HT-29 (cell line): ENCODE measurements at places on chromosomes 5 and 9.

- no peak for DNase-seq
Observed at GRCh38 chr5:38467353-38468040, 88.9 kb downstream of the LIFR start.

GRCh38 chr5:178595150-178595549, 5.0 kb upstream of the COL23A1 start:
- DNase-seq: no peak

DNA sequence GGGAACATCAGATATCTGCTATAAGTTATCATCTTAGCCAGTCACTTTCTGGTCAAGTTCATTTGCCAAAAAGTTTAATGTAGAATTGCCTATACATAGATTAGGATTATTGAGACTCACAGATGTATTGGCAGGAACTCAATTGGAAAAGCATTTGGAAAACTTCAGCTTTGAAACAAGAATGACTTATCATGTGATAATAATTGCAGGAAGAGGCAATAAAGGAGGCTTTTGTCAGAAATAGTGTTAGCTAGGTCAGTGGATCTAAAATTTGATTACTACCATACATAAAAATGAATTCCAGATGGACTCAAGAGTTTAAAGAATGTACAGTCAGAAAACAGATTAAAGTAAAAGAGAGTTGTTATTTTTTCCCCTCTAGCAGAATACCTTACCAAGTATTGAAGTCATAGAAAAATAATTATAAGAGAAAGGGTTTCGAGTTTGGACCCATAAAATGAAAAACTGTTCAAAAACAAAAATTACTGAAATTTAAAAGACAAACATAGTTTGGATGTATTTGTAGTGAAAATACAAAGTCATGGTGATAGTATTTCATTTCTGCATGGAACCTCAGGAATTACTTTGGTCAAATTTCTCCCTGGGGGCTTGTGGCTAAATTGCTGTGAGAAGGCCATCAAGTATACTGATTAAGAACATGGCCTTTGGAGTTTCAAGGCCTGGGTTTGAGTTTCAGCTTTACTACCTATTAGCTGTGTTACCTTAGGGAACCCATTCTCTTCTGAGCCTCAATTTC, 159.9 kb downstream of the TMEM38B start:
- no peak for DNase-seq

GRCh38 chr9:98887918-98888510, 55.7 kb upstream of the COL15A1 start:
- DNase-seq: peak; percentile 13

DNA sequence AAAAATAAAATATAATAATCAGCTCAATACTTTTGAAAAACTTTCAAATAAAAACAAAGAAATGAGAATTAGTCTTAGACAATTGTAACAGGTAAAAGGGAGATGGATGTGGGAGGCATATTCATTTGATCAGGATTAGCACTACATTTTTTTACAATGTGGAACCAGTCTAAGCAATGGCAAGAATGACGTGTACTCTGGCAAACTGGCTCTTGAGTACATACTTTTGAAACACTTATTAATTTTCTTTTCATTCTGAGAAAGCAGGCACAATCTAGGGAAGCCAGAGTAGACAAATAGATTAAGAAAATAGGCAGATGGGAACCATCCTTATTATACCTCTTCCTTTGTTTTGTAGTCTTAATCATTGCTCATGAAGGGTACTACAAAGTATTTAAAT, 79.7 kb downstream of the MEF2C start:
- DNase-seq: no peak

DNA sequence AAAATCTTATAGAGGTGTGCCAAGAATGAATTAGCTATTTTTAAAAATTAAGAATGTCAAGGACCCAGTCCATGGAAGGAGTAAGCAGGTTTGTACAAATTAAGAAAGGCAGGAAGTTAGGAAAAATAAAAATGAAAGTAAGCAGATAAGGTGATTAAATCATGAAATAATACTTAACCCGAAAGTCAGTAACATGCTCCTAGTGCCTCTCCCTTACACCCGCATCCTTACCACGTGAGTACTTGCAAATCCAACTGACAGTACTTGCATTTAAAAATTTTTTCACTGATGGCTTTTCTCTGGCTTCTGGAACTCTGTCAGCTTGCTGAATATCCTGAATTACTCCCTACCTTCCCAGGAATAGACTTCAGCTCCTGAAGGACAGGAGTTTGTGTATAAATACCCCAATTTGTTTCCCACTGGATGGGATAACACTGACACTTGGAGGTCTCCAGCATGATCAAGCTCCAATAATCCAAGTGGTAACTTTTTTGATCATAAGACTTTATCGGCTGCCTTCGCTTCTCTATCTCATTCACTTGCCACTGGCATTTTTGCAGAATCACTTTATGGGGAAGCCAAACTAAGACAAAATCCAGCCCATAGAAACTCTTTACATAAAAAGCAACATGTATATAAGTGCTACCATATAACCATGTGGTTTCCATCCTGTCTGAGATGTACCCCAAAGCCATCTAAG, 41.6 kb upstream of the RICTOR start:
- no peak for DNase-seq

GRCh38 chr5:153476767-153477166, 13.7 kb upstream of the GRIA1 start:
- DNase-seq: no peak

- no peak for DNase-seq
Observed at GRCh38 chr9:95103871-95104580, 213.5 kb downstream of the FANCC start.

DNA sequence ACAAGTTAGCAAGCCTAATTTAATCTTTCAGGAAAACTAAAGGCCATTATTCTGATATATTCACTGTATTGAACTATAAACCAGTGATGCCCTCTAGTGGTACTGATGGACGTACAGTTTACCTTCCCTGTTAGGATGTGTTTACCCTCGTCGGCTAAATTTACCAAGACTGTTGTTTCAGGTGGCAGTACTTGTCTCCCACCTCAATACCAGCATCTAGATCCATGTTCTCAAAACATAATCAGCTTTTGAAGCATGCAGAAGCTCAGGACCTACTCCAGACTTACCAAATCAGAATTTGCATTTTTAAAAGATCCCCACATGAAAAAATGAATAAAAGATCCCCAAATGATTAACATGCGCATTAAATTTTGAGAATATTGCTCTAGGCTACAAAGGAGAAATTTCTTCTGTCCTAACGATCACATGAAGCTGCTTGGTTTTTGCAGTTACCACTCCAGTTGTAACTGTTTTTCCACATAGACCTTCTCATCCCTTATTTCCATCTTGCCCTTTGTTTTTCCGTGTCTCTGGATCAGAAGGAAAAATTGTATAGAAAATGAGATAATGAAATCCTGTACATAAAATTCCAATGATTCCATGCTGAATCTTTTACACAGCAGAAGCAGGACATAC, 3.2 kb upstream of the BAAT start:
- peak; percentile 74 for DNase-seq

- no peak for DNase-seq
Observed at GRCh38 chr5:2776337-2777302, 25.1 kb upstream of the IRX2 start.

- no peak for DNase-seq
Observed at GRCh38 chr5:146646441-146646840, 130.5 kb upstream of the GPR151 start.

GRCh38 chr9:122212473-122213004, 16.2 kb downstream of the LHX6 start:
- no peak for DNase-seq

DNA sequence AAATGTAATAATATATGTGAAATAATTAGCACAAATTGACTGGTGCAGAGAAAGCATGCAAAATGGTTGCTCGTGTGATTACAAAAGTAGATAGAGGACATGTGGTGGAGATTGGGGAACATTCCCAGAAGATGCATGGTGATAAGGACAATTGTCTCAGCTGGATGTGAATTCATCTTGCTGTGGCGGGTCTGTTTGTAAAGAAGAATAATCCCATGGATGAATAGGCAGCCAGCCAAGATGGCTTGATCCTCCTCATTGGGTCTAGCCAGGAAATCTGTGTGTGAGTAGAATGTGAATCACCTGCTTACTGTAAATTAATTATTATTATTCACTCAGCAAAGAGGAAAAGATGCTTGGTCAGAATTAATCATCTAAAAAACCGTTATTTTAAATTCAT, 12.6 kb upstream of the DPYSL3 start:
- no peak for DNase-seq

DNA sequence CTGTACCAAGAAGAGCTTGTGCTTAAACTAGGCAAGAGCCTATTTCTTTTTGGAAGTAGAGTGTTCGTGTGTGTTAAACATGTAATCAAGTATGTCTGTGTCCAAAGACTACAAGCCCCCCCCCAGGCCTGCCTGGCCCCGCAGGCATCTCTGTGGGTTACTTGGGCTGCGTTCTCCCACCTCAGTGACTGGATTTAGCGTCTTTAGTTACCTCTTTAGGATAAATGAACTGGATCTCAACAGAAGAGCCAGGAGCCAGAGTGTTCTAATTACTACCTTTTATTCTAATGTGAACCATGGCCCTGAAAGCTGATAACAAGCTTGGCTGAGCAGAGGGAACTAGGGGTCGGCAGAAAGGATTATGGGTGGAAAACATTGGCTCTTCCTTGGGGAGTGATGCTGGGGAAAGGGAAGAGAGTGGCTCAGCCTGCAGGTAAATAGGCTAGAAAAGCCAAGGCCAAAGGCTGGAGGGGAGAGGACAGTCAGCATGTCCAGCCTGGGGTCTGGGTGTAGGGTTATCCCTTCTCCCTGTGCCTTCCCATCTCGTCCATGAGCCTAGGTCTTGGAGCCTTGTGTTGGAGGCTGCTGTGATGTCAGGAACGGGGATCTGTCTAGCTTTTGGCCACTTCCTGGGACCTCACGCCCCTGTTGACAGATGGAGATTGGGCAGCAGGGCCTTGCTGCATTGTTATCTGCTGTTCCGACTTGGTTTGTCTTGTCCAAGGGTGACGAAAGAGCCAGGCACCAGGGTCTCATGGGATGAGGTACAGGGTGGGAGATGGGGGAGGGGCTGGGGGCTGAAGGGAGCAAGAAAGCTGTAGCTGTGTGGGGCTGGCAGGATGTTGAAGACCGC, 11.1 kb downstream of the CD74 start:
- DNase-seq: no peak

DNA sequence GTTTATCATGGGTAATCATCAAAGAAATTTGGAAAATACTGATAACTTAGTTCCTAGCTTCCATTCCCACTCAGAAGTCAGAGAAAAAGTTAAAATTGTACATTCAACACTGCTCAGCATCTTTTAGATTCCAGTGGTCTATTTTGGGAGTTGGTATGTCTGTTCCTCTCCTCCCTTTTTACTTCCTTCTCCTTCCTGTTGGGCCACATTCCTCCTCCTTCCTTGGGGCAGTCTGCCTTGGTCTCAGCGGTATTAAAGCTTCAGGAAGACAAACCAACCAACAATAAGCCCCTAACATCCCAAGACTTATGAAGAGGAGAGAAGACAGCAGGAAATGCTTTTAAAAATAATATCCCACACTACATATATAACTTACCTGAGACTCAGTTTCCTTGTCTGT, 49.9 kb upstream of the SSBP2 start:
- DNase-seq: no peak

GRCh38 chr5:138230981-138231589, 18.0 kb upstream of the CDC23 start:
- DNase-seq: peak; percentile 23

- DNase-seq: peak; percentile 87
Observed at GRCh38 chr5:142866563-142867275, 96.5 kb downstream of the ARHGAP26 start.

- no peak for DNase-seq
Observed at GRCh38 chr5:174083056-174083827, 37.7 kb downstream of the NSG2 start.

- DNase-seq: no peak
Observed at GRCh38 chr9:116701940-116702642, 15.0 kb downstream of the TRIM32 start.
